ENCODE measurements at places on chromosomes 5 and 9.

DNA sequence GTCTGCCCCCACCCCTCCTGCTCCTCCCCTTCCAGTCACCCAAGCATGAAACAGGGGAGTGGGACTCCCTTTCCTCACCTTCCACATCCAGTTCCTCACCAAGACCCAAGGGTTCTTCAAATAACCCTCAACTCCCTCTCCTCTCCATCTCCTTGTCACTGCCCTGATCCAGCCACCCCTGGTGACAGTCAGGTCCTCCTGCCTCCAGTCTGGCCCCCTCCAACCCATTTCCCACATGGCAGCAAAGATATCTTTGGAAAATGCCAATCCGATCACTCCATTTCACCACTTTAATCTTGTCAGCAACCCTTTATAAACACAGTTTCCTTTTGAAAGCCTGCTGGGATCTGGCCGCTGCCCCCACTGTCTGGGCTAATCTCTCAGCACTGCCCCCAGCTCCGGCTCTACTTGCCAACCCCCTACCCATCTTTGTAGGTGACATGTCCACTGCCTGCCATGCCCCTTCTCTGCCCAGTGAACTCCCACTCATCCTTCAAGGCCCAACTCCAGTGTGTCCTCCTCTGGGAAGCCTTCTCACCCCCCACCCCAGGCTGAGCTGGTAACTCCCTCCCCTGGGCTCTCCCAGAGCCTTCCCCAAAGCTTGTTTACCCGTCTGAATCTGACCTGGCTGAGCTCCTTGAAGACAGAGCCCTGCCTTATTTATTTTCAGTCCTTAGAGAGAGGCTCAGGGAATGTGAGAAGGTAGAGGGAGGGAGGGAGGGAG is 781 bp upstream of the MYOZ3 start:
- DNase-seq: no peak

DNA sequence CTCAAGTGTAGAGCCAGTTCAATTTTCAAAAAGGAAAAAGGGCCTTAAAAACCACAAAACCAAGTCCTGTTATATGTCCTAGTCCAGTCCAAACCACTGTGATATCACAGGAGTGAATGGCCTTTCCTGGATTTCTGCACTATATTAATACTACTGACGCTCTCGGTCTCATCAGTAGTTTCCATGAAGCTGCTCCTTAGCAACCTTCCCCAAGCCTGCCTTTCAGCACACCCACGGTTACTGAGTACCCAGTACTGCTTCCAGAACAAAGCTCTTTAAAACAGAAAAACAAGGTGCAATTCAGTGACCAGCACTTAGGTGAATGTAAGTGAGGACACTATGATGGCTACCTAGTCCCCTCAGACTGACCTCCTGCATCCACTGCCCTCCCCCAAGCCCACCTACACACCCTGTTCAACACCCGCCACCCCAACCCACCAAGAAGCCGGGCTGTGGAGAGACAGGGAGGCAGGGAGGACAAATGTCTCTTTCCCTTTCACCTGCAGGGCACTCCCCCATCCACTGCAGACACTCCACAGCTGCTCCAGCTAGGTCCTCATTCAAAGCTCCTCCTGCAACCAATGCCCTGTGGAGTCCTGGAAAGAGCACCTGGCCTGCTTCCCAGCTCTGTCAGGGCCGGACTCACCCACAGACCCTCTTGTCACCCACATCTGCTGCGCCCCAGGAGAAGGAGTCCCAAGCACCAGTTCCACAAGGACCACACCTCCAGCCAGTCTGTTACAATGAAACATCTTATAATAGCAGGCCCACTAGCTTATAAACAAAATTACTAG is 25.9 kb downstream of the PSMB7 start:
- DNase-seq: no peak

GRCh38 chr9:126117158-126117425 is 209.5 kb upstream of the MVB12B start:
- no peak for DNase-seq

- DNase-seq: no peak
These were observed 7.6 kb downstream of the PTGES start for GRCh38 chr9:129745200-129745599.

All from stimulated activated CD4-positive, alpha-beta T cell treated with anti-CD3 and anti-CD28 coated beads, Interleukin-1b, Interleukin-23, amount 100 ng/mL, for 1 hour (primary cell).